ENCODE measurements at places on chromosomes 3 and 15.
A peak's percentile ranks its signal among the peaks of the same experiment; 100 is the strongest.

GRCh38 chr3:100060685-100061484 is 53.4 kb downstream of the FILIP1L start:
- DNase-seq = no peak

DNA sequence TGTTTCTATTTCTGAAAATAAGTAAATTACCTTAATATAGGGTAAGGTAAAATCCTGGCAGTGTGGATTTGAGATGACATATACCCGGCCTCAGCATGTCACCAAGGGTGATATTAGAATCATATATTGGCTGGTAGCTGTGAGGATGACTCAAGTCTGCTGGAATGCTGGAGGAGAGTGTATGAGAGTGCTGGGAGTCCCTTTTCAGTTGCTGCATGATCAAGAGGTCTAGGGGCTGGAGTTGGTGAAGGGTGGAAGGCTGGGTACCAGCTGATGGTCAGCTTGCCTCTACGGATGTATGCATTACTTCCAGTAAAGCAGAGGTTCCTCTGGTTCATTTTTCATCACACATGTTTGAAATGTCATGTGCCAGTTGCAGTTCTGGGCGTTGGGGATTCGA is 40.6 kb downstream of the SLC25A26 start:
- DNase-seq = no peak

DNA sequence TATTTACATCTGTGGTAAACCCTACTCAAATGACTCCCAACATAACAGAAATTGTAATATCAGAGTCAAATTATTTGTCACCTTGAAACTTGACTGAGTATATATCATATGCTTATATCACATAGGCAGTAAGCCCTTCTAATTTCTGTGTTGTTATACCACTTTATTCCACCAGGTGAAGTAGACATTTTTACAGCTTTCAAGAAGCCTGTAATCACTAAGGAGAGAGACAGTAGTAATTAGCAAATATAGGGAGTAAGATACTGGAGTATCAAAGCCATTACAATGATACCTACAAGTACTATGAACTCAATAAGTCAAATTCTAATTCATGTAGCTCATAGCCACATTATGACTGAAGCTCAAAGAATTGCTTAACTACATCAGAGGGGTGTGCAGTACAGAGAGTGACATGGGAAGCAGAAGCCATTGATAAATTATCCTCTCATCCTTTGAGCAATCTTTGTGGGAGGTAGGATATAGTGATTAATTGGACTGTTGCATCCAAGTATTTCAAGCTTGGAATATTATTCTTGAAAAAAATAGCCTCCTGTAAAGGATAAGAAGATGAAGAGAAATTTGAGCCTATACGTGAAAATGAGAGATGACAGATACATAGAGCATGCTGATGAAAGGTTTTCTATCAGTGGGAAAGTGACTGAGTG is 1005.9 kb downstream of the ZPLD1 start:
- peak; percentile 11 for DNase-seq

DNA sequence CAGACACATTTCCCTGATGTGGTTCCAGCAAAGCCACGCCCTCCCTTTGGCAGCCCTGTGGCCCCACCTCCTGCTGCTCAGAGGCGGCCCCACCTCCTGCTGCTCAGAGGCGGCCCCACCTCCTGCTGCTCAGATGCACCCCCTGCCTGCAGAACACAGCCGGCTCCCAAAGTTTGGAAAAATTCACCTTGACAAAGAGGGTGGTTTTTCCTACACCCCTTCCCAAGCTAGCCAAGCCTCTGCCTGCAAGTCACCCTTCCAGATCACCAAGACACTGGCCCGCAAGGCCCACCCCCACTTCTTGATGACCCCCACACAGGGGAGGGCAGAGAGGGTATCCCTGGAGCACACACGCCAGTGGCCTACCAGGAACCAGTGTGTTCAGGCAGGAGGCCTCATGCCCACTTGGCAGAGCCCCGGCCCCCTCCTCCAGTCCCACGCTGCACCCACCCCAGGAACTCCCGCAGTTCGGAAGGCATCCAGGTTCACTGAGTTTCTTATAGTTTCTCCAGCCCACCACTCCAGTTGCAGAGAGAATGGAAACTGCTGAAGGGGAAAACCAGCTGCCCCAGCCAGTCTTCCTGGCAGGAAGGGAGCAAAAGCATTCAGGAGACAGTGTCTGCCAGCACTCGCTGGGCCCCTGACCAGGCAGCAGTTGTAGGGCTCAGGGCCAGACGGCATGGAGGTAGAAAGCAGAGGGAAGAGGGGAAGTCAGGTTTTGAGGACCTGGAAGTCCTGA is 2.3 kb upstream of the HAPLN3 start:
- peak; percentile 80 for DNase-seq

- no peak for DNase-seq
These were observed 34.9 kb downstream of the TSPAN3 start for GRCh38 chr15:77035999-77036471.

DNA sequence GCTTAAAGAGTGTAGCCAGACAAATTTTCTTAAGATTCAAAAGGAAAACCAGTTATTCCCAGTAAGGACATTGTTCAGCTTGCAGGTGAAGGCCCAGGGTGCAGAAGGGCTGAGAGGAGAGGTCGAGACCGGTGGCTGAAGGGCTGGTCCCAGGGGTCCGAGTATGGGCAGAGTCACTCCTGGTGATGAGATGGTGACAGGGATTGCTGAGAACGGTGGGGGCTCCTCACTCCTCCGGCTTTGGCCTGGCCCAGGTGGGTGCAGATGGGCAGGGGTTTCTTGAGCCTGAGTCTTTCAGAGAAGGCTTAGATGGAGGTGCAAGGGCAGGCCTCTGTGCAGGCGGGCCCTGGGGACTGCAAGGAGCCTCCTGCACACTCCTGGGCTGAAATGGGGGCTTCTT is 56.2 kb downstream of the ZNF445 start:
- no peak for DNase-seq

- DNase-seq = no peak
These were observed 175.5 kb downstream of the NECTIN3 start for GRCh38 chr3:111246967-111247760.

- DNase-seq = no peak
These were observed 8.6 kb upstream of the RPL29 start for GRCh38 chr3:52004163-52004787.

DNA sequence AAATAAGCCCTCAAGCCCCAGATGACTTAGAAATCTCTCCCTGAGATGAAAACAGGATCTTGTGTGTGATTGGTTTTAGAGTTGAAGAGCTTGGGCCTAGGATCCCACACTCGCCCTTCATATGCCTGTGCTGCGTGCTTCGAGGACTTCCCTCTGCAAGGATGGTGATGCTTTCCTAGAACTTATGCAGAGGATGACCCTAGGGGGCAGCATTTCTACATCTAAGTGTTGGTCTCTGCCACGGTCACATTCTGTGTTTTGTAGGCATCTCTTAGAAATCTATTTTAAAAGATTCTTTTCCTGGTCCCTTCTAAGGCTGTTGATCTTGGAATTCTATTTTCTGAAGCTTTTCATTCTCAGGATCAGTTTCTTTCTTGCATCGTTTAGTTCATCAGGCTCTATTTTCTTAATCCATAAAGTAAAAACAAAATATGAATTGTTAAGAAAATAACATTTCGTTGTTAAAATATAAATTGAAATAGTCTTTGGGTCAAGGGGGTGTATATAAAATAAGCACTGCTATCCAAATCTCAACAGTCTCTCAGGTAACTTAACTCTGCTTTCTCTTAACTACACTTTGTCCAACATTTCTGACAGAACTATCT is 45.7 kb downstream of the WDR76 start:
- peak; percentile 45 for DNase-seq

GRCh38 chr15:82936966-82937711 is 15.4 kb downstream of the HOMER2 start:
- DNase-seq = no peak

DNA sequence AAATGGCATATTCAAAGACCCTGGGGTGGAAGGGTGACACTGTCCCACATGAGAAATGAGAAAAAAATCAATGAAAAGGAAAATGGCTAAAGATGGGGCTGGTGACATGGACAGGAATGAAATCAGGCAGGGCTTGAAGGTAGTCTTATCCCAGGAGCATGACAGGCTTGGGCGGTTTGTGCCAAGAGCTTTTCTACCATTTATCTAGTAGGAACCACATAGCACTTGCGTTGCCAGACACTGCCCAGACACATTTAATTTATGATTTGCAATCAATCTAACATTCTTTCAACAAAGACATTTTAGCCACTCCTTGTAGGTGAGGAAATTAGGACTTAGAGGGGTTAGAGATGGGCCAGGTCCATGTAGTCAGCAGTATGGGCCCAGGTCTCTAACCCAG is 106.6 kb upstream of the NR2F2 start:
- DNase-seq = no peak

GRCh38 chr15:87557881-87558280 is 698.7 kb downstream of the NTRK3 start:
- DNase-seq = no peak

GRCh38 chr3:112413074-112413473 is 80.1 kb downstream of the CD200 start:
- DNase-seq = no peak

- DNase-seq = no peak
These were observed 20.5 kb downstream of the STT3B start for GRCh38 chr3:31553258-31553657.

DNA sequence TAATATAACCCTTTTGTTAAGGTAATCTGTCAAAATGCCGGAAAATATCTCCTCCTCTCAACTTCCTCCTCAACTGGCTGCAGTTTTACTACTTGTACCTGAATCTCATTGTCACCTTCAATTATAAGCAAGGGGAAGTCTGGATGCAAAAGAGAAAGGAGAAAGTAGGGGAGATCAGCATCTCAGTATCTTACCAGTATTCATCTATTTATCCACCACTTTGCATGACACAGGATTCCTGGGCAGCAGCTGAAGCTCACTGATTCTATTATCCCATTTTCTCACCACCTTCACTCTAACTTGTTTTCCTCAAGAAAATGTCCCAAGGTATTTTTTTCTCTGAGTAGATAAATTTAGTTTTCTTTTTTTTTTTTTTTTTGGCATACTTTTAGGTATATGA is 440.5 kb upstream of the CBLB start:
- DNase-seq = no peak

DNA sequence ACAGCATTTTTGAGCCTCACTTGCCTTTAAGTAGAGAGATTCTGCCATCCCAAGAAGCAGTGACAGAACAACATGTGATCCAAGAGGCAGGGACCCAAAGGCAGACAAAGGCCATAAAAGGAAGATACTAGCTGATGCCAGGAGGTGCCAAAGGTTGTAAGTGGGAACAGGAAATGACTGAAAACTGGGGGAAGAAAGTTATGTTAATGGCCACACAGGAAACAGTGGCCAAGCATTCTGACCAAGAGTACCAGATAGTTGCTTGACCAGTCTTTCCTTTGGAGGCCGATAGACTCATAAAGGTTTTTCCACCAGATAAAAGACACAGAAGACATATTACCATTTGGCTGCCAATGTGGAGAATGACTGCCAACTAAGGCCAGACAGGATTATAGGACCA is 274.5 kb upstream of the PEX5L start:
- no peak for DNase-seq

- DNase-seq = no peak
These were observed 83.0 kb downstream of the LINGO1 start for GRCh38 chr15:77549576-77550288.

- no peak for DNase-seq
These were observed 201.2 kb downstream of the GOLGA6L6 start for GRCh38 chr15:20340331-20340811.

GRCh38 chr3:119973018-119973646 is 121.1 kb downstream of the GSK3B start:
- DNase-seq = no peak

DNA sequence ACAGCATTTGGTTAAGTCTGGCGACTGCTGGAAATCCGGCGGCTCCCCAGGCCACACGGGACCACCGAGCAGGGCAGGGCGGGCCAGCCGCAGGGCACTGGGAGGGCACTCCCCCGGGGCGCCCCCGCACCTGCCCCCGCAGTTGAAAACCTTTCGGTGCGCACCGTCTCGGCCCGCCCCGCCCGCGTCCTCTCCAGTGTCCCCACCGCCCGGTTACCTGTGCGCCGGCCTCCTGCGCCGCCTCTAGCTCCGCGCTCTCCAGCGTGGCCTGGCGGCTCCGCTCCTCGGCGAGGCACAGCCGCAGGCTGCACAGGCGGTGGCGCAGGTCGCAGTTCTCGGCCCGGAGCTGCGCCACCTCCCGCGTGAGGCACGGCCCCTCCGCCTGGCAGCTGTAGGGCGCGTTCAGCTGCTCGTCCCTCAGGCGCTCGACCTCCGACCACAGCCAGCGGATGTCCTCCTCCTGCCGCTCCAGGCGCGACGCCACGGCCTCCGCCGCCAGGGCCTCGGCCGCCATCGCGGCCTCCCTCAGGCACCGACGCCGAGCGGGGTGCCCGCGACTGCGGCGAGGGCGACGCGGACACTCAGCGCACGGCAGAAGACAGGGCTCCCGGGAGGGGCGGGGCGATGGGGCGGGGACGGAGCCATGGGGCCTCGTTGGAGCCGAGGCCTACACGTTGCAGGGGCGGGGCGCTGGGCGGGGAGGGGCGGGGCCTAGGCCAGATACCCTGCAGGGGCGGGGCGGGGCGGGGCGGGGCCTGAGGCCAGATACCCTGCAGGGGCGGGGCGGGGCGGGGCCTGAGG is at the start of gene TARS3:
Gene TARS3, minus strand, starts transcription at position 600 of the 801 bp plus-strand sequence. Its CDS starts 86 bp downstream, at position 514.
- peak; percentile 94 for DNase-seq

DNA sequence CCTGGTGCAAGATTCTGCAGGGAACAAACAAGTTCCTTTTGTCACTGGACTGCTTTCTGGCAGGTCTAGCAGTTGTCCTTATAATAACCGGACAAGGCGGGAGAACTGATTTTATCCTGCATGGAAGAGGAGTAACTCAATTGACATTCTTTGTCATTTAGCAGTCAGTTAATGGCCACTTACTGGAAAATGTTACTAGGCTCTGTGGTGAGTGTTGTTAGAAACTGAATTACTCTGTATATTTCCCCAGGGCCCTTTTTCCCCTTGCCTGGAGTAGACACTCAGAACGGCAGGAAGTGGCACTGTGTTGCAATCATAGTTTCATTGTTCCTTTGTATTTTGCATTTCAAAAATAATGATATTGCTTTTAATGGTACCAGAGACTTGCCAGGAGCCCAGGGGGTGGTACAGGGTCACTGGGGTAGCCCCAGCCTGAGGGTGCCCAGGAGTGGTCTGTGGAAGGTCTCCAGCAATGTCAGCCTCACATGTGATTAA is 318.6 kb upstream of the LRRFIP2 start:
- no peak for DNase-seq

- no peak for DNase-seq
These were observed 347.9 kb upstream of the STAC start for GRCh38 chr3:36032180-36033047.

DNA sequence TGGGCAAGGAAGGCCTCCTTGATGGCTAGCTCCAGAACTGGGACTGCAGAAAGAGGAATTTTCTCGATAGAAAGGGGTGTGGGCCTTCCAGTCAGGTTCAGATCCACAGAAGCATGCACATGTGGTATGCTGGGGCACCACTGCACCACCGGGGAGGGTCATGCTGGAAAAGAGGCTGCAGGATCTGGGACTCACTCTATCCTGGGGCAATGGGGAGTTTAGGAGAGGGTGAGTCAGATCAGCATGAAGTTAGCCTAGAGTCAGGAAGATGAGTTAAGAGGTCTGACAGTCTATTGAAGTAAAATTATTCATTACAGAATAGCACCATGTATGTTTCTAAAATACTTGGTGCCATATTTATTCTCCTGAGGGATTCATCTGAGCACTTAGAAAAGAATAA is 130.2 kb upstream of the TOPAZ1 start:
- no peak for DNase-seq

GRCh38 chr3:173730391-173730790 is 332.8 kb downstream of the NLGN1 start:
- no peak for DNase-seq

- no peak for DNase-seq
These were observed 54.5 kb upstream of the VGLL3 start for GRCh38 chr3:87045473-87045872.

Measured in LoVo (cell line).